Activated CD4-positive, alpha-beta T cell treated with anti-CD3 and anti-CD28 coated beads, Interleukin-2, amount 50 U/mL, for 24 hours (primary cell): ENCODE measurements at places on chromosomes 3 and 15.

- DNase-seq: no peak
These were observed 172.6 kb upstream of the UMPS start for GRCh38 chr3:124557433-124558232.

DNA sequence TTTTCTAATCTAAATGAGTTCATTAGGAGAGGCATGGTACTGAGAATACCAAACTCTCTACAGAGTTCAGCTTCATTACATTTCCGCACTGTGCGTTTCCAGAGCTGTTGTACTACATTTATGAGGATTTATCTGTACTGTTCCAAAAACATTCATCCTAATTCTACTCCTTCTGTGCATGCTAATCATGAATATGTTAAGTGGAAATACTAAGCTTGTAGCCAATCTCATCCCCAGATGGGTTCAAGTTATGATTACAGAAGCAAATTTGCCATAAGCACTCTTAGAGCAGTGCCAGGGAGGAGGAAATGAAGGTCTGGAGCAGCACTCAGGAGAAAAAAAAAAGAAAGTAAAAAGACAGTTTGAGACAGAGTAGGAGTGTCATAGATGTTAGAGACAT, 544.3 kb downstream of the GBE1 start:
- no peak for DNase-seq

DNA sequence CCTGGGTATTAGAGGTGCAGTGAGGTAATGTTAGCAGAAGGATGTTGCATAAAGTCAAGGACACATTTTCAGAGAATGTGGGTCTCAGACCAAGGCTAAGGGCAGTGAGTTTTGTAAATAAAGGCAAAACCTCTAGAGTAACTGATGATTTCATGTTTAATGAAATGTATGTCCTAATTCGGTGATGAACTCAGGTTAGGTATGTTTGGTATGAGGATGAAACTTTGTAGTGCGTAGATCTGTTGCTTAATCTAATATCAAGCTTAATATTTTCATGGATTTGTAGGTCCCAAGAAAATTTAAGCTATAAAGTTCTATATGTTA, 3.6 kb downstream of the USP50 start:
- DNase-seq: no peak

DNA sequence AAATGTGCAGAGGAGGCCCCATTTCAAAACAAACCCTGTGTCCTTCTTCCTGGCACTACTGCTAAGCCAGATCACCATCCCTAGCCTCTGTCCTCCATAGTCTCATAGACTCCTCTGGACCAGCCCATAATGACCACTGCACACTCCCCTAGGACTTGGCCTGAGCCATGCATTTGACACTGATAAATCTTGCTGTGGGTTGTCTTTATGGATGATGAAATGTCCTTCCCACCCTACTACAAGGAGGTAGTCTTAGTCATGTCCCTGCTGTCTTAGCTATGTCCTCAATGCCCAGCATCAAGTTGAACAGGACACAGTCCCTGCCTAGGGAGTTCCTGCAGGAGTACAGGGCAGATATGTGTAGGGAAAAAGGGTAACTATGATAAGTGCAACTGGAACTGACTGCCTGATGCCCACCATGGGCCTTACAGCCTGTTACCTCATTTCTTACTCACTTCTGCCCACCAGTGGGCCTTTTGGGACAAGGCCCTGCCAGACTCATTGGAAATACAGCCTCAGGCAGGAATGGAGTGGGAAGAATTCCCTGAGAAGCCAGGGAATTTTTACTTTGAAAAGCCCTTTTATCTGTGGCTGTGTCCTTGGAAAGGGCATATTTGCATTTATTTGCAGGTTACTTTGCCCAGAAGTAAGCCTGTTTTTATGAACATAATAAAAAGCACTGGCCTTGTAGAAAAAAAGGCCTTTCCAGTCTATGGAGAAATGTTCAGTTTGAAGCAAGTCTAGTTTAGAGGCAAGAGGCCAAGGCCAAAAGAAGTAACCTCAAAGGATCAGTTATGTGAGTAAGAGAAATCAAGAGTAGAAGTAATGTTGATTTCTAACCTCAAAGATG, 199.6 kb upstream of the EIF1B start:
- DNase-seq: no peak

- no peak for DNase-seq
These were observed 894 bp downstream of the TUSC2 start for GRCh38 chr3:50327129-50327528.

DNA sequence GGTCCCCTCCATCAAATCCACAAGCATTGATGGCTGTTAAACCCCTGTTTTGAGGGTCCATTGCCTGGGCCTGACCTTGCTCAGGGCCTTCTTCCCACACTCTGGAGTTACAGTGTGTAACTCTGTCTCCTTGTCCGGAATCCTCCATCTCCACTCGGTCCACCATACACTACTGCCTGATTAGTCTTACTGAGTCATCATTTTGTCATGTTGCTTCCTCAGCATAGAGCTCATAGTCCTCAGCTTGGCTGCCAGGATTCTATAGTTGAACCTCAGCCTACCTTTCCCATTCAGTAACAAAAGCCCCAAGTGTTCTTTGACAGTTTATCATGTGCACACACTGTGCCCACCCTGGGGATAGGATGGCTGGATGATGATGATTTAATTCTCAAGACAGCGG, 113.0 kb downstream of the PDE8A start:
- no peak for DNase-seq

DNA sequence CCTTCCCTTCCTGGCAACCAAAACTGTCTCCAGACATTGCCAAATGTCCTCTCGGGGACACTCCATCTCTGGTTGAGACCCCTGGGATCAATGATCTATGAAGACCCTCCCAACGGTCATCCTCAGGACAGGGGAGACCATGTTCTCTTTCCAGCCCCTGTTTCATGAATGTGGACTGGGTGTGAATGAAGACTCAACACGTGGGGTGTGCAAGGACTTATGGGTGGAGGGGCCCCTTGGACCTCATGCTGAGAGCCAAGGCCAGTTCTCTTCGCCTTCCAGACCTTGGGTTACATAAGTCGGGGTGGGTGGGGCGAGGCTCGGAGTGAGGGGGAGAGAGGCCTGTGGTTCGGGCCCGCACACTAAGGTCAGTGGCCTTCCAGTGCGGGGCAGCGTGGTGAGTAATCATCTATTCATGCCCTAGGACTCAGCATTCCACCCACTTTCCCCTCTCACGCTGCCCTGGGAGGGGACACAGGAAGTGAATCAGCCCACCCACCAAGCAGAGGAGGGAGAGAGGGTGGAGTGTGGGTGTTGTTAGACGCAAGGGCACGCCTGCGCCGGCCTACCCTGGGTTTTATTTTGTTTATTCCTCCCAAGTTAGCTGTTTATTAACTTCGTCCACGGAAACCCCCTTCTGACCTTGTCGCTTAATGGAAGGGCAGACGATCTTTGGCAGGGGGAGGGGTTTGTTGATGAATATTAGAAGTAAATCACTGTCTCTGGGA, 6.7 kb downstream of the PAQR5 start:
- no peak for DNase-seq

- no peak for DNase-seq
These were observed 365.2 kb downstream of the TUSC7 start for GRCh38 chr3:117074826-117075225.

DNA sequence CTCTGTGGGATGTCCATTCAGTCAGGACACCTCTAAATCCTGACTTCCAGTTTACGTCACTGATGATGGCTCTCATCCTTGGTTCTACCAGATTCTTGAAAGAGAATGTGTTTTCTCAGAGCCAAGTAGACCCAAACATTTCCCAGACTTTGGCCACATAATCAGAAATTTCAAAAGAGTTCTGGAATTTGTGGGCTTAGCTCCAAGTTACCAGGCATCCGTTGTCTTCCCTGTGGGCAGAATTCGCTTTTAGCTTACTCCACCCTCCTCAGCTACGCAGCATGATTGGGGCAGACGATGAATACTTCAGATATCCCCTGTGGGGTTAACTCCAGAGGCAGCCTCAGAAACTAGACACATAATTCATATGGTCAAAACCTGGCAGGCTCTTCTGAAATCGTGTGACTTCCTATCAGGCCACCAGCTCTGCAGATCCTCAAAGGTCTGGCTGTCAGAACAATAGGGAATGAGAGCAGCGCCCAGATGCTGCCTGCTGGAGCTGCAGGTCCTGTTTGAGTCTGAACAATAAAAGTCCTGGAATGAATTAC, 30.6 kb downstream of the CRTC3 start:
- DNase-seq: no peak

- no peak for DNase-seq
These were observed 125.9 kb upstream of the SLC7A14 start for GRCh38 chr3:170711786-170712185.

DNA sequence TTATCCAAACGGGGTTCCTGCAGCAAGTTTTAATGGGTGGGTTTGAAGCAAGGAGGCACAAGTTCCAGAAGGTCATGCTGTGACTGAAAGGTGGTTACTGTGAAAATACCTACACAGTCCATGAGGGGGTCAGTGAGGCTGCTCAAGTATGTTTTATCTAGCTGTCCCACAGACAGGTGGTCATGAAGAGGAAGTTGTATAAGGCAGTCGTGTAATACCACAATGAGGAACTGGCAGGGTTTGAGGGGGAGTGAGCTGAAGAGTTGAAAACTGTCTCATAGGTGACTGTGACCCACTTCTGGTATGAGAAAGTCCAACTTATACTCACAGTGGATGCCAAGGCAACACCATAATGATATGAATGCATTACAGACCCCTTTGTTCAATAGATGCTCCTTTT, 856.8 kb downstream of the OTOL1 start:
- DNase-seq: no peak

DNA sequence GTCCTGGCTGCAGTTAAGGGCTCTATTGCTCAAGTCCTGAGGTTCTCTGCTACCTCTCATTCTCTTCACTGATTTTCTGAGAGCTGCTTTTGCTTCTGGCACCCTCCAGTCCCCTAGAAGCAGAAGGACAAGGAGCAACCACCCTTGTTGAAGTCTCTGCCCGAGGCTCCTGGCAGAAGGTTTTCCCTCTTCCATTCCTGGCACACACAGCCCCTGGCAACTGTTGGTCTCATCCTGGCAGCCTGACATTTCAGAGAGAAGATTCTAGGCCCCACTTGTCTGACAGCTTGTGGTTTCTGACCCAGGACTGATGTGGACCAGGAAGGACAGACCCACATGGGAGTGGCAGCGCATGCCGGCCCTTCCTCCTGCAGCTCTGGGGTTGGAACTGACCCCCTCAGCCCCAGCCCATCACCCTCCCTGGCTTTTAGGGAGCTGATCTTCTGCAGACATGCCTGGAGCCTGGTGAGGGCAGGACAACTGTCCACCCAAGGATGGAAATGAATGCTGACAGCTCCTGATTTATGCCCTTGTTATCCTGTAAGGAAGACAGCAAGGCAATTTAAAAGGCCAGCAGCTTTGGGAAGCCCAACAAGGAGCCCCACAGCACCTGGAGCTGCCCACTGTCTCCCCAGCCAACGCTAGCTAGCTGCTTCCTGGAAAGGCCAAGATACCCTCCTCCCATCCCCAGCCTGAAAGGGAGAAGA, 13.0 kb upstream of the NTRK3 start:
- no peak for DNase-seq

DNA sequence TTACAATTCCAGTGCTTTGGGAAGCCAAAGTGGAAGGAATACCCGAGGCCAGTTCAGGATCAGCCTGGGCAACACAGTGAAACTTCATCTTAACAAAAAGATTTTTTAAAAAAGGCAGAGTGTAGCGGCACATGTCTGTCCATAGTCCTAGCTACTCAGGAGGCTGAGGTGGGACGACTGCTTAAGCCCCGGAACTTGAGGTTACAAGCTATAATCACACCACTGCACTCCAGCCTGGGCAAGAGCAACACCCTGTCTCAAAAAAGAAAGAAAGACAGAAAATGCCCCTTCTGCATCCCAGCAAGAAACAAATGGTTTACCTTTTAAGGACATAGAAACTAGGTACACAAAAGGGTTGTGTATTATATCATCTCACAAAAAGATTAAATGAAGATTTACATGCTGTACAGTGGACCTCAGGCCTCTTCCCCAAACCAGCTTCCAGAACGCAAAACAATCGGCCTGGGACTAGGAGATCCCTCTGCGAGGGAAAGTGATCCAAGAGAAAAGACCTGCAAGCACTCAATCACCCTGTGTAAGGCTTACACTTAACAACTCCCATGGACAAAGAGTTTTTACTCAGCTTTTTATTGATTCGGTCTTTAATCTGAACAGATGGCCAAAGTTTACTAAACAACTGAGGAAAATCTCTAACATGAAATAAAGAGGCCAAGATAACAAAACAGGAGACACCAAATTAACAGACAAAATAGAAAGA, 21.2 kb downstream of the TFDP2 start:
- no peak for DNase-seq

DNA sequence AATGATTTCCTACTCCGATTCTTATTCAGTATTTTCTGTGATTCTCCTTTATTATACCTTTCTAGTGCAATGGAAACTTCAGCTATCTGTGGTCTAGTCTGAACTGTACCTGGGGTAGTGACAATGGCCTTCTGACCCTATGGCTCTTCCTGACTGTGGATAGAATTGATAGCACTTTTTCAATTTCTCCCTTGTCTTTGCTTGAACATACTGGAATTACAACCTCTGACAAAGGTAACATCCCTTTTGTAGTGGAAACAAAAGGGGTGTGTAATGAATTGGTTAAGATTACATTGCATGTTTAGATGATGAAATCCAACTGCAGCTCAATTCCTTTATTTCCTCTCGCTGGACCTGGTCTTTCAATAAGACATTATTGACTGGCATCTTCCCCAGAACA, 21.0 kb upstream of the SOX2 start:
- DNase-seq: no peak

- DNase-seq: no peak
These were observed 12.1 kb downstream of the B3GNT5 start for GRCh38 chr3:183265157-183265642.

GRCh38 chr15:90558171-90558573, 28.4 kb downstream of the CRTC3 start:
- no peak for DNase-seq

DNA sequence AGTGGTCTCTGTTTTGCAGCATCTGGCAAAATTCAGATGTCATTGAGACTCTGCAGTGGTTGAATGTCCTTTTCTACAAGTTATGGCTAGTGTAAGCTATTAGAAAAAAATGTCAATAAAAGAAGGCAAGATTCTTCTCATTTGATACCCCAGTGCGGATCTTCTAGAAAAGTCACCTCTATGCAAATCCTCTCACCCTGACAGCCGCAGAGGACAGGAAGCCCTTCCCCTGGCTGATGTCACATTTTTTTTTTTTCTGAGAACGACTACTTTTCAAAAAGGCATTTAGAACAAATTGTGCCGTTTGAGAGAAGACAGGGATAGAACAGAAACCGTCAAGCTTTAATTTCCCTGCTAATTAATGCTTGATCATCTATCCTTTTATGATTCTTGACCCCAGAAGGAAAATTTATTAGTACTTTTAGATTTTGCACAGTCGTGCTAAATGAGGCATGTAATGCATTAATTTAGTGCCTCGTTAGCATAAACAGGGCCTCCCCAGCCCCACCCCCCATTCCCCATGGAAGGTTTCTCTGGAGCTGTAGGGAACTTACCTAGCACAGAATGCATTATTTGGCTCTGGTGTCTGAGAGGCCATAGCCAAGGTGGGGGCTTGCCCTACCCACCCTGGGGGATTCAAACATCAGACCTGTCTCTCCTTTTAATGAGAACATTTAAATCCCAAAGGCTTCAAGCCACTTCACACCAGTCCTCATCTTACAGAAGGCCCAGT, 183.8 kb downstream of the OPA1 start:
- no peak for DNase-seq
